Cardiac muscle cell (in vitro differentiated cells and primary cell): ENCODE measurements at places on chromosomes 5 and 9. TPM values are rescaled to one million over a fixed set of nuclear protein-coding genes. Genes with fewer than 3 reads are reported as not detected.

DNA sequence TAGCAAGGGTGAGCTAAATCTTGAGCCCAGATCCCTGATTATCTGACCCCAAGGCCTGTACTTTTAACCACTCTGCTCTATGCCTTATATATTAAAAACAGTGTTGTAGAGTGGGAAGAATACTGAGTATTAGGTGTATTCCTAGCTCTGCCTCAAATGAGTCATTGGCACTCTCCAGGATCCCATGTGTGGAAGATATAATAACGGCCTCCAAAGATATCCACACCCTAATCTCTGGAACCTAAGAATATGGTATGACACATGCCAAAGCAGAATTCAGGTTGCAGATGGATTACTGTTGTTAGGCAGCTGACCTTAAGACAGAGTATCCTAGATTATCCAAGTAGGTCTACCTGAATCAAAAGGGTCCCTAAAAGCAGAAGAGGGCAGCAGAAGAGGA, 110.8 kb downstream of the ADRB2 start:
- no peaks in the 10 kb centered on the region for H3K4me1 ChIP-seq
- DNase-seq = no peak
- H3K27me3 ChIP-seq = no peaks in the 10 kb centered on the region

DNA sequence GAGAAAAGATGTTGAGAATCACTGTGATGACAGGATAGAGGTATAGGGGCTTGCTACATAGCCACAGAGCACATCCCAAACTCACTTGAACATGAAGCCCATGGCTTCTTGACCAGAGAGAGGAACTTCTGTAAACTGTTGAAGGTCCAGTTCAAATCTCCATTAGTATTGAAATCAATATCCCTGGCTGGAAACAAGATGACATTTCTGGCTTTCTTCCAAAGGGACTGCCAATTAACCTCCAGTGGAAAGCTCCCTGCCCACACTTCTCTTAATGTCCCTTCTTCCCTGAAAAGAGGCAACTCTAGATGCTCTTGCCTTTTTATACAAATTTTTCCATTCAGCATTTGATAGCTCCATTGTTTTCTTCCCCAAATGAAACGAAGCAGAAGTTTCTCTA, 612.1 kb downstream of the EBF1 start:
- no peaks in the 10 kb centered on the region for H3K4me1 ChIP-seq
- no peaks in the 10 kb centered on the region for H3K27me3 ChIP-seq
- no peak overlapping the region for H3K27ac ChIP-seq
- no peak overlapping the region for H3K4me3 ChIP-seq
- no peak for DNase-seq

DNA sequence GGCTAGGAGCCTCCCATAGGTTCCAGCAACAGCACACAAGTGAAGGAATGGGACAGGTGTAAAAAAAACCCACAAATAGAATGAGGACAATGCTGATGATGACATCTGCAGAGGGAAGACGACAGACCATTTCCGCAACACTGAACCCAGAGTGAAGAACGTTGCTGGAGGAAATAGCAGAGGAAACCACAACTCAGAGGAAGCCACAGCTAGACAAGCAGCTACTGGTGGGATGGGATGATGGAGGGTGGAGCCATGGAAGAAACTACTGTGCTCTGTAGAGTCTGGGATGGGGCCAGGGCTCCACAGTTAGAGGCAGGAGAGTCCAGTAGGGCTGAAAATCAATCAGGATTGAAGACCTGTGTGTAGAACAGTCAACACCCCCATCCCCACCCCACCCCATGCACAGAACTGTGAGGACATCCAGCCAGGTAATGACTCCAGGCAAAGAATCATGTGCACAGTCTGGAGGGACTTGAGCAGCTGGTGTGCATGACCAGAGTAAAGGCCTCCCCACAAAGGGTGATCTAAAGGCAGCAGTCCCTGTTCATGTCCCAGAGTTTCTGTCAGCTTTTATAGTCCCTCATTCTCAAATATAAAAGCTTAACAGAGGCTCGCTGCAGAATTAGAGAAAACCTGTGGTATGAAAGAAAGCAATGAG, 65.2 kb upstream of the SPIN1 start:
- no peaks in the 10 kb centered on the region for H3K36me3 ChIP-seq
- no peak for DNase-seq
- no peaks in the 10 kb centered on the region for H3K4me1 ChIP-seq
- H3K27ac ChIP-seq = no peak overlapping the region
- no peaks in the 10 kb centered on the region for H3K27me3 ChIP-seq
- no peak overlapping the region for H3K4me3 ChIP-seq

DNA sequence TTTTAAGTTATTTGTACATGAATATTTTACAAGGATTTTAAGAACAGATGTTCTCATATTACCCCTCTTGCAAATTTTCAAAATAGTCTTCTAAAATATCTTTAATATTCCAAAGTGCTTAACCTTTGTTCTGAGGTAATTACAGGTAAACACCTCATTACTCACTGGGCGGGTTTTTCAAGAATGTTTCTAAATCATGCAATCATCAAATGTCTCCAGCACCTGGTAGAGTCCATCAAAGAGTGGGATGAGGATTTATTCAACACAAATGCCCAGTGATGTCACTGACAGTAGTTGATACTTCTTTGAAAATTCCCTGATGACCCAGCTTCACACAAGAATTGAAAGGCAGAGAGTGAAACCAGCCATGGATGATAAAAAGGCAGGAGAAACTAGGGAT, 114.4 kb downstream of the SEC61B start:
- no peaks in the 10 kb centered on the region for H3K36me3 ChIP-seq
- no peak for DNase-seq
- no peak overlapping the region for H3K27ac ChIP-seq
- H3K4me1 ChIP-seq = no peaks in the 10 kb centered on the region
- H3K27me3 ChIP-seq = peaks cover 3% of the 10 kb centered on the region

DNA sequence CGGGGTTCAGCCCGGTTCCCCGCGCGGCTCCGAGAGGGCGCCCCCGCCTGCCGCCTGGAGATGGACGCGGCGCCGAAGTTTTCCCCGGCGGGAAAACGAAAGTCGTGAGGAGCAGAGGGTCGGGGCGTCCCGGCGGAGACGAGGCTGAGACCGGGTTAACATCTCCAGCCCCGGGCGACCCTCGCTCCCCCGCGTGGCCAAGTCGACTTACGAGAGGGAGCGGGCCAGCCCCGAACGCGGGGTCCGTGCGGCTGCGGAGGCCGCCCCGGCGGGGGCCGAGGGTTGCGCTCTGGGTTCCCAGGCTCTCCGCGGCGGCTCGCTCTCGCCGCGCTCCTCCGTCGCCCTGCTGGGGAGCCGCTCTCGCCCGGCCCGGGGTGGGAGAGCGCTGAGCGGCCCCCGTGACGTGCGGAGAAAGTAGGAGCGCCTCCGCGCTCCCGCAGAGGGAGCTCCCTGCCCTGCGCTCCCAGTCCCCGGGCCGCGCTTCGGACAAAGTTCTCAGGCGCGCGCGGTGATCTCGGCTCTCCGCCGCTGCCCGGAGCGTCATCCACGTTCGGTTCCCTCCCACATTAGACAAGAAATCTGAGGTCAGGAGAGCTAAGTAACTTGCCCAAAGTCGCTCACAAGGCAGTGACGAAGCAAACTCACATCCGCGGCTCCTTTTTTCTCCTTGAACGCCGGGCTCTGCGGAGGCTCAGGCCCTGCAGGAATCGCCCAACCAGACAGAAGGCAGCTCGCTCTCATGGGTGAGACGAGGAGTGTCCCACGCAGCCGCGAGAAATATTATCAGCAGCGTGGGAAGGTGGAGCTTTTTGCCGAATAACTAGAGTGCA, 1.2 kb upstream of the GCNT4 start:
- H3K4me3 ChIP-seq = peak overlapping the region; percentile 48
- H3K4me1 ChIP-seq = no peaks in the 10 kb centered on the region
- no peaks in the 10 kb centered on the region for H3K36me3 ChIP-seq

- no peaks in the 10 kb centered on the region for H3K4me1 ChIP-seq
- DNase-seq = no peak
- no peaks in the 10 kb centered on the region for H3K27me3 ChIP-seq
Measured at GRCh38 chr5:133525126-133525525, 87.2 kb downstream of the FSTL4 start.

DNA sequence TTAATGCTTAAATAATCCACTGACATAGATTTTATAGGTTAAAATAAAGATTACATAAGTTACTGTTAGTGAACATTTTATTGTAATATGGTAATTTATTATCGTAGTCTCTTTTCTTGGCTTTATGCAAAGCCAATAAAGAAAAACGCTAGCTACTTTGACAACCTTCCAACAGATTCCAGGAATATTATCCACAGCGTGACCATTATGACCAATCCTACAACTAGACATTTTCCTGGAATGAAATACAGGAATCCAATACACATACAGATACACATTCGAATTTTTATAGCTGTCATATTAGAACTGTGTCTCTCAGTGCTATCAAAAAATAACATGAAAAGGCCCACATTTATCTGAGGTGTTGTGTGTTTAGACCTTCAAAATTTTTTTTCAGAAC, 13.1 kb downstream of the RPS23 start:
- no peaks in the 10 kb centered on the region for H3K27me3 ChIP-seq
- no peaks in the 10 kb centered on the region for H3K4me1 ChIP-seq
- no peak for DNase-seq
- H3K27ac ChIP-seq = no peak overlapping the region

DNA sequence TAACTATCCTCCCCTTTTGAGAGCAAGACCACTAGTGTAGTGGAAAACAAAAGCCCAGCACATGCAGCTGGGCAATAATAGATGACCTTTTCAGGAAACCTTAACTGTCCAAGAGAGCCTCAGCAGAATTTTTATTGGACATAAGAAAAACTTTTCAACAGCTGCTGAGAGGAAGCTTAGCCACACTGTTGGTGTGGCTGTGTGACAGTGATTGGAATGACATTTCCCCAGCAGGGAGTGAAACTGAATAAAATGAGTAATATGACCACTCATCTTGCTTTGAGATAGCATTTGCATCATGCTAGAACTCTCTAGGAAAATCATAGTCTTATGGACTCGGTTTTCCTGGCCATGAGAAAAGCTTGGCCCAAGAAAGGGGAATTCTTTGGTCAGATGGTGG, 687.8 kb downstream of the SLCO4C1 start:
- H3K4me1 ChIP-seq = no peaks in the 10 kb centered on the region
- no peaks in the 10 kb centered on the region for H3K36me3 ChIP-seq
- H3K27me3 ChIP-seq = no peaks in the 10 kb centered on the region
- H3K4me3 ChIP-seq = no peak overlapping the region
- no peak for DNase-seq

GRCh38 chr9:73270967-73271721, 119.5 kb downstream of the ANXA1 start:
- H3K36me3 ChIP-seq = no peaks in the 10 kb centered on the region
- no peak for DNase-seq
- no peaks in the 10 kb centered on the region for H3K27me3 ChIP-seq
- peaks cover 13% of the 10 kb centered on the region for H3K4me1 ChIP-seq
- H3K27ac ChIP-seq = no peak overlapping the region
- H3K4me3 ChIP-seq = no peak overlapping the region

GRCh38 chr5:16593013-16593412, 23.8 kb downstream of the RETREG1 start:
- H3K27ac ChIP-seq = no peak overlapping the region
- no peak for DNase-seq
- H3K4me3 ChIP-seq = no peak overlapping the region
- H3K36me3 ChIP-seq = no peaks in the 10 kb centered on the region

The JAKMIP2 gene
- total RNA-seq = 15.9 and 19.6 TPM in 2 replicates

The IL12B gene
- total RNA-seq = not detected in 2 replicates

The TMEFF1 gene
- 23.9 and 34.2 TPM in 2 replicates for total RNA-seq

The BASP1 gene
- total RNA-seq = 111 and 129 TPM in 2 replicates

The DNAH5 gene
- total RNA-seq = under 0.01 and 0.03 TPM in 2 replicates
